ENCODE measurements at places on chromosomes 2 and 18.

DNA sequence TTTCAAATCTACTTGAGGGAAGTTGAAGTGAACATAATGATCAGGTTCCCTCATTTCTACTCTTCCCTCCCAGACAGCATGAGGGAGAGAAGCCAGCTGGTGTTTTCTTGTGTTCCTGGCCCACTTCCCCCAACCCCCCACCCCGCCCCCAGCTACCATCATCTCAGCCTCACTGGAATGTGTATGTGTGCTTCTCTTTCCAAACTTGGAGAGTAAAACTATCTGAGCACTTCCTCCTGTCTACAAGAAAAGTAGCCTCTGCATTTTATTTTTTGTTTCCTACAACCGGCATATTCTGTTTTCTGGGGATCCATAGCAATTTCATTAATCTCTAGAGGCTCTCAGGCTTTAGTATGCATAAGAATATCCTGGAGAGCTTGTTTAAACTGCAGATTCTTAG, 53.6 kb upstream of the GRHL1 start:
- DNase-seq = no peak

DNA sequence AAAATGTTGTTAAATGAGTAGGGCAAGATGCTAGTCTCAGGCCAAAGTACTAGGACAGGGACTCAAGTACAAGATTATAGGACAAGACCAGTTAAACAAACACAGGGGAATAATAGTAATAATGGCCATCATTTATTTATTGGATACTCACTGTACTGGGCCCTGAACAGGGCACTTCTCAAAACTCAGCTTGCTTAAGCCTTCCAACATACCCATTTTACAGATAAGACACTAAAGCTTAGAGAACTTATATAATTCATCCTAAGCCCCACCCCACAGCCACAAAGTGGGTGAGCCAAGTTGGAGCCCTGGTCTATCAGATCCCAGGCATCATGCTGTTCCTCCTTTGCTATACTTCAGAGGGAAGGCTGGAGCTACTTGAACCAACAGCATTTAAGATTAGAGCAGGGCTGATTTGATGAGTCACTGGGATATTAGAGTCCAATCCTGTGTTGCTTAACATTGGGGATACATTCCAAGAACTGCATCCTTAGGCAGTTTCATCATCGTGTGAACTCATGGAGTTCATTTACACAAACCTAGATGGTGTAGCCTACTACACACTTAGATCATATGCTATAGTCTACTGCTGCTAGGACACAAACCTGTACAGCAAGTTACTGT, 153.6 kb downstream of the MTCL1 start:
- no peak for DNase-seq

DNA sequence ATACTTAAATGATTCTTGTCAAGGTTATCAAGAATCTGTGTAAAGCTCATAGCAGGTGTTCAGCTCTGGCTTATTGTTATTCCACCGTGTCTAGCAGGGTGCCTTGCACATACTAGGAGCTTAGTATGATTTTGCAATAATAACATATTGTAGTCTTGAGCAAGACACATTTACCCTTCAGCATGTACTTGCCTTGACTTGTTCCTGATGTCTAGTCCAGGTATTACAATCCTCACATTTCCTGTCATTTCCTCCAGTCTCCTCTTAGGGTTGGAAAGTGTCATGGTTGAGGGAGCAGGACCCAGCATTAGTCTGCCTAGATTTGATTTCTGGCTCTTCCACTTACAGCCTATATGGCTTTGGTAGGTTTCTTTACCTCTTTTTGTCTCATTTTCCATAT, 246.1 kb downstream of the RAD51AP2 start:
- DNase-seq = no peak

DNA sequence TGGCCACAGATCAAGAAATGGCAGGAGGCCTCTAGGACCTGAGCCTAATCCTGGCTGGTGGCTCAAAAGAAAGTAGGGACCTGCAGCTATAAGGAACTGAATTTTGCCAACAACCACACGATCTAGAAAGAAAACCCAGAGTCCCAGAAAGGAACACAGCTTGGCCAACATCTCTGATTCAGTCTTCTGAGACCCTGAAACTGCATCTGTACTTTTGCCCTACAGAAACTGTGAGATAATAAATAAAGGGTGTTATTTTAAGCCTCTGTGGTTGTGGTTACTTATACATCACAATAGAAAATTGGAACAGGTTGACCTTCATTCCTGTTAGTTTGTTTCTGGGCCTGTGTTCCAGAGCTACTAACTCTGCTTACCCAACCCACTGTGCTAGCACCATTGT, 356.8 kb upstream of the ST6GAL2 start:
- no peak for DNase-seq

DNA sequence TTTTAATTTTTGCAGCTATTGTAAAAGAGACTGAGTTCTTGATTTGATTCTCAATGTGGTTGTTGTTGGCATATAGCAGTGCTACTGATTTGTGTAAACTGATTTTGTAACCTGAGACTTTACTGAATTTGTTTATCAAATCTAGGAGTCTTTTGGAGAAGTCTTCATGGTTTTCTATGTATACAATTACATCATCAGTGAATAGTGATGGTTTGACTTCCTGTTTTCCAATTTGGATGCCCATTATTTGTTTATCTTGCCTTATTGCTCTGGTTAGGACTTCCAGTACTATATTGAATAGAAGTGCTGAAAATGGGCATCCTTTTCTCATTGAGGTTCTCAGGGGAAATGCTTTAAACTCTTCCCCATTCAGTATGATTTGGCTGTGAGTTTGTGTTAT, 99.7 kb downstream of the GULP1 start:
- no peak for DNase-seq

- DNase-seq = no peak
Observed at GRCh38 chr2:144213797-144214196, 306.1 kb downstream of the ZEB2 start.

DNA sequence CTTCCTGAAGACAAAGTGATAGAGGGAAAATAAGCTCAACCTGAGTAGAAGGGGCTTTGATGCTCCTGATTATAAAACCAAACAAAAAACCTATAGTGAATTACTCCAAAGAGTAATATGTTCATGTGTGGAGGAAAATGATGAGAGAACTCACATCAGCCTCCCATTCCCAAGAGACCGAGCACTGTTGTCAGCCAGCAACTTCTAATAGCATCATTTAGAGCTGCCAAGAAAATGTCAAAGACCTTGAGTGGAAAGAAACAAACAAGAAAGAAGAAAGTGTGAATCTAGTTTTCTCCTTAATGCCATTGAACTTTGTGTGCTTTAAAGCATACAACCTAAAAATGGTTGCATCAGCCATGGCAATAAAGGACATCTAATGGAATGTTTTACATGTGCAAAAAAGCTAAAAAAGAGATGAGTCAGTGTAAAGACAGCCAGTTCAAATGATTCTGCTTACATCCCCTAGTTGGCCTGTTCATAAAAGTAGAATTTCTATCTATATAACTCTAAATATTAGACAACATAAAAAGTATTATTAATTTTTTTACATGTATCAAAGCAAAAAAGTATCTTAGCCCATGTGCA, 1066.2 kb downstream of the TDRD15 start:
- DNase-seq = no peak

DNA sequence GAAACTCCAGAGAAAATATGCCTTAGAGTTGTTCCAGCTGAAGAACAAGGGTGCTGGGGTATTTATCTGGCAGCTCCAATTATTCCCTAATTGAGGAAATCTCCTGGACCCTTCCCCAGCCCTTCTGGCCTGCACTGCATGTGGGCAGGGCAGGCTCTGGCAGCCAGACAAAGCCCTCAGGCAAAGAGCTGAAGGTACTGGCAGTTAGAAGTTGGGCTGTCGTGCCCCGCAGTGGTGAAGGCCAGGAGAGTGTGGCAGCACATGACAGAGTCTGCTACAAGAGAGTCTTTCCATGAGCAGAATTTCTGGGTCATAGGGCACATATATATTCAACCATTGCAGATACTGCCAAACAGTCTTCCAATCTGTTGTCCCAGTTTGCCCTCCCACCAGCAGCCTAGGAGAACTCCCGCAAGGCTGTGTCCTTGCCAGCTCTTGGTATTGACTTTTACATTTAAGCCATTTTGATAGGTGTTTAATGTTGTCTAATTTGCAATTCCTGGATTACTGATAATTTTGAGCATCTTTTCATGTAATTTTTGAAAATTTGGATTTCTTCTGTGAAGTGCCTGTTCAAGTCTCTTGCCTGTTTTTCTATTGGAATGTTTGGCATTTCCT, 26.6 kb downstream of the ONECUT2 start:
- no peak for DNase-seq

DNA sequence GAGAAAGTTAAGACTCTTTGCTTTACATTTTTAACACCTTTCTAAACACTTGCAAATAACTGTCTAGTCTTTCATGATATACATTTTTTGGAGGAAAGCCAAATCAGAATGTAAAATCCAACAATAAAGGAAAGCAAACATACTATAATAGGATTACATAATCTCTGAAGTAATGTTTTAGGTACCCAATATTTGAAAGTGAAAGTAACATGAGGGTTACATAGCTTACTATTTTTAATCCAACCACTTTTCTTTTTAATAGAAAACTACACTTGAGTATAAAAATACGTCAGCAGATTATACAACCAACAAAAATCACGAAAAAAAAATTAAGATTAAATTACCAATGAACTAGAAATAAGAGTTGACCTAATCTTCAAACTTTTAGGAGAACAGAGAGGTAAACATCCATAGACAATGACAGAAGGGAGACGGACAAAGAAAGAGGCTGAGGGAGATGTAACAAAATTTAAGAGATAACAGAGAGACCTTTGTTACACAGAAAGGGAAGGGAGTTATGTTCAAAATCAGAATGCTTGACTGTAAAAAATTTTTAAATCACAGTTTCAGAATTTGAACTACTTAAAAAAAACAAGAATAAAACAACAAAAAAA, 150.0 kb downstream of the IKZF2 start:
- no peak for DNase-seq

DNA sequence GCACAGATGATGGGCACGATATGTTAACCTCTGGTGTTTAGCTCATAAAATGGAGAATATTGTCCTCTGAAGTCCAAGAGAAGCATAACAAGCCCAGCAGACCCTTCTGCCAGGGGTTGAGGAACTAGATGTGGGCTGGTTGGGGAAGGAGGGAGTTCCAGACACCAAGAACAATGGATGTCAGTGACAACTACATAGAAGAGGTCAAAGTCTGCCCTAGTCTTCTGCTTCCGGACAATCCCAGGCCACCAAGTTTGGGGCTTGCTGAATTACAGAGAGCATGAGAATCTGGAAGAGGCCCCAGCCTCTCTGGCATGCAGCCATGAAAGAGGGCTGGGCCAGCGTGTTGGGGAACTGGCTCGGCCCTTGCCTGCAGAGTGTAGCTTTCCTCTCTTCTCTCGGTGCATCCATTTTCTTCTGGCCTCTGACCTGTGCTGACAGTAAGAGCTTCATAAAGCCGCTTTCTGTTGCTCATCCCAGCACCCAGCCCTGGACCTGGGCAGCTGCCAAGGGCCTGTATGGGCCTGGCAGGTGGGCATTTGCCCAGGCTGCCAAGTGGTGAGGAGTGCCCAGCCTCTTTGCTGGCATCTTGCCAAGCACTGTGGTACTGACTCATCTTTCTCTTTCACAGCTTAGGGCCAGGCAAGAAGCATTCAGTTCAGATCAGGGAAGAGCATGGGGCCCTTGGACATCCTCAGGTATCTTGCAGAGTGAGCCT, 14.6 kb upstream of the LAPTM4A start:
- no peak for DNase-seq

DNA sequence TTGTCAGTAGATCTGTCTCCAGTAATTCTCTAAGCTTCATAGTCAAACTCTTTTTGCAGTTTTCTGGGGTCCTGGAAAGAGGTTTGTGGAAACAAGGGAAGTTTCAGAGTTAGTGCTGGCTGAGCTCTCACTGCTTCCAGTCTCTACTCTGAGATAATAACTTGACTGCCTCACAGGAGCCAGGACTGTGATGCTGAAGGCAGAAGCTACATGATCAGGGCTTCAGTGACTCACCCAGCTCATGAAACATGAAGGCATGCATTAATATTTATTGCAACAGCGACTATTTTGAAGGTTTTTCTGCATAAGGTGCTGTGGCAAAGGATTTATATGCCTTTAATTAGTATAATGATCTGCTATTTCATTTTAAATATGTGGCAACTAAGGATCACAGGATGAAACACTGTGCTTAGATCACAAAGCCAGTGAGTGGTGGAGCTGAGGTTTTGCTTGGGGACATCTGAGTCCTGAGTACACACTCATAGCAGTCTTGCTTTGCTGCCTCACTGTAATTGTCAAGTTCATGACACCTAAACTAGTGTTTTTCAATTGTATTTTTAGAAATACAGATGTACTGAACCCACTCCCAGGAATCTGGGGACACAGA, 448.4 kb upstream of the GCFC2 start:
- no peak for DNase-seq

- no peak for DNase-seq
Observed at GRCh38 chr18:8685141-8685913, 20.0 kb upstream of the MTCL1 start.

- DNase-seq = no peak
Observed at GRCh38 chr2:154386186-154386585, 312.3 kb upstream of the KCNJ3 start.

- DNase-seq = no peak
Observed at GRCh38 chr18:69889009-69889408, 58.7 kb downstream of the CD226 start.

GRCh38 chr2:19609266-19609665, 250.8 kb upstream of the OSR1 start:
- no peak for DNase-seq

- no peak for DNase-seq
Observed at GRCh38 chr2:223537651-223538601, 64.2 kb downstream of the SCG2 start.

DNA sequence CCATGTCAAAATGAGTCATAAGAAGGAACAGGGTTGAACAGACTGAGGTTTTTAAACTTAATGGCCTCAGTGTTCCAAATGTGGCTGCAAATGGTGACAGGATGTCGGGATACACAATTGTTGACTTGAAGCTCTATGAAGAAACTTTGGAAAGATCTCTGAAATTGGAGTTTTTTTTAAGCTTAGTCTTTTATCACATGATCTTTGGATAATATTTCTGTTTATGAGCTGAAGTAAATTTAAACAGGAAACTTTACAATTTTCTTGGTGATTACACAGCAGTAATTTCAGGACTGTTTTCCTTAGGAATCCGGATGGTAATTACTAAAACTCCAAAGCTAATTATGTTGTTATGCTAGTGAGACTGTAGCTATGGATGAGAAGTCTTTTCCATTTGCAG, 199.1 kb upstream of the NRXN1 start:
- DNase-seq = no peak

DNA sequence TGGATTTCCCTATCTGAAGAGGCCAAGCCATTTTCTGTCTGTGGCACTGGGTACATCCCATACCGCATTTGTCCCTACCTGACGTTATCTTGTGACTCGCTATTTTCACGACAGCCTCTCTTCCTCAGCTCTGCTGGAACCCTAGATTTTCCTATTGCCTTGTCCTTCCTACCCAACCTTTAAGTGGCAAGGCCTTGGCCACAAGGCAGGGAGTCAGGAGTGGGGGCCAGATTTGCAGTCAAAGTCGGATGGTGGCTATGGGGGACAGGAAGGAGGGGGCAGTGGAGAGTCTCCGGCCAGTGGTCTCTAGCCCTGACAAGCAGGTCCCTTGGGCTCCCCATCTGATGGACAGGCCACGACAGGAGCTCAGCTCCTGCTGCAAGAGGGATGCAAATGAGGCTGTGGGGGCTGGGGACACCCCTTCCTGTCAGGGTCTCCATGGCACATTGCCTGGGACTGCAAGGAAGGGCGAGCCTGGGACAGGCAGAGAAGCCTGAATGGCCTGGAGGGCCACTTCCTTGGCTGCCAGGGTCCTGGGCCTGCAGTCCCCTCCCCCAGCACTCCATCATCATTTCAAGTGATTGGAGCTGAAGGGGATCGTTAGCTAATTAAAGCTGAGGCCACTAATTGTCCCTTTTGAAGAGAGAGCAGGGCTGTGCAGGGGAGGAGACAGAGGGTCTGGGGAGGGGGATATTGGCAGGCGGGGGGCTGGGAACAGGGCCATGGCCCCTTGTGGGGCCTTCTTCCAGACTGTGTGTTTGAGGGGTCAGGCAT, 6.3 kb upstream of the ECEL1 start:
- no peak for DNase-seq
